Iris pigment epithelial cell (primary cell): ENCODE measurements at places on chromosomes 1 and 21.

DNA sequence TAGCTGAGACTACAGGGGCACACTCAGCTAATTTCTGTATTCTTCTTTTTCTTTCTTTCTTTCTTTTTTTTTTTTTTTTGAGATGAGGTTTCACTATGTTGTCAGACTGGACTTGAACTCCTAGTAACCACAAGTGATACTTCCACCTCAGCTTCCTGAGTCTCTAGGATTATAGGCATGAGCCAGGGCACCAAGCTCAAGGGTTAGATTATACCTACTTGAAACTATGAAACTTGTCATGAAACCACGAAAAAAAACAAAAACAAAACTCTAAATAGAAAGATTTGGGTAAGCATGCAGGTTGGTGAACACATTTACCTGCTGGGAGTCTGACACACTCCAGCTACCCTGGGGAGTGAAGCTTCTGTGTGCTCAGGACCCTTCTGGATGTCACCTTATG, 2250.4 kb downstream of the MRPL39 start:
- DNase-seq = no peak

- no peak for DNase-seq
These were observed 894.6 kb upstream of the NEGR1 start for GRCh38 chr1:73176902-73177301.

- DNase-seq = no peak
These were observed 29.2 kb downstream of the RNU1-1 start for GRCh38 chr1:16484931-16485330.

GRCh38 chr1:185426848-185427247, 109.8 kb upstream of the IVNS1ABP start:
- peak; percentile 49 for DNase-seq

- DNase-seq = no peak
These were observed 25.3 kb downstream of the DSTYK start for GRCh38 chr1:205186191-205186590.

DNA sequence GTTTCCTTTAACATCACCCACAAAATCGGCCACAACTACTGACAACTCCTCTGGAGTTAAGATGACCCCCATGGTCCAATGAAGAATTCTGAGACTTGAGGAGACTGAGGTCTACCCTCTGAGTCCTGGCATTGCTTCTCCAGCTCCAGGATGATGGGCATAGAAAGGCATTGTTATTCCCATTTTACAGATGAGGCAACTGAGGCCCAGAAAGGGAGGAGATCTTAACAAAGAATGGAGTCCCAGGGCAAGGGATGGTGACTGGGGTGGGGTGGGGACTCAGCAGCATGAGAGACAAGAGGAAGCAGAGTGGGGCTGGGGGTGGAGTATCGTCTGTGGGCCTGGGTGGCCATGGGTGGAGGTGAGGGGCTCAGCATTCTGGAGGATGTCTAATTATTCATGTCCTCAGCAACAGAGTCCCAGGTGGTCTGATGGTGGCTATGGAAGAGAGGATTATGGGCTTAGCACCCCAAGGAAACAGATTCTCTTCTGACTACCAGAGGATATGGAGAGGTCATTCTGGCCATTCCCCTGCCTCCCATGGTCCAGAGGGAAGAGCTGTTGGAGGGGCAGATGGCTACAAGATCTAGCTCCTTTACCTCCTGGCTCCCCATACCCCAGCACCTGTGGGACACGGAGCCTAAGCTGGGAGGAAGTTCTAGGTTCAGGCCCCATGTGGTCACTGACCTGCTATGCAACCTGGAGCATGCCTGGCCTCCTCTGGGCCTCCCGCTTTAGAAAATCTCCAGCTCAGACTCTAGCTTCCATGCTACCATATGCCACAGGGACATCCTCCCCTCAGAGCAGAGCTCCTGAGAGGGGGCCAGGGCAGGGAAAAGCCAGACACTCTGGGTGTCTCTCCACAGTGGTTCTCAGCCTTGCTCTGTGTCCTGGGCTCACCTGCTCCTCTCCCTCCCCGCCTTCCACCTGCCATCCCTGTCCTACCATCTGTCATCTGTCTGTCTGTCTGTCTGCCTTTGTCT, 37.4 kb upstream of the DMBX1 start:
- no peak for DNase-seq

DNA sequence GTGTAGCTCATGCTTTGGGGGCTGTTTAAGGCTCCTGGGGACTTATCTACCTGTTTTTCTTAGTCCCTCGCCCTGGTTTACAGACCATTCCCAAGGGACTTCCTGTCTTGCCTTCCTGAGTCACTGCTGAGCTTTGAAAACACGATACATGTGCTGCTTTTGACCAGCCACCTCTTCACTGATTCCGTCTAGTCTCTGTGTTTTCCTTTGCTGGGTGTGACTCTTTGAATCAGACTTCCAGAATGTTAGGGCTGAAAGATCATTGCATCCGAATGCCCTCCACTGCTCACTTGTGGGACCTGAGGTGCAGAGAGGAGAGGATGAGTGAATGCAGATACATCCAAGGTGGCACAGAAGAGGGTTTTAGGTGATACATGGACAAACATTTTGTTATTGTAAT, 35.4 kb upstream of the CITED4 start:
- peak; percentile 58 for DNase-seq

- no peak for DNase-seq
These were observed 7.5 kb downstream of the HMGN1 start for GRCh38 chr21:39341249-39341923.

- no peak for DNase-seq
These were observed at the start of gene MCOLN3 for GRCh38 chr1:85048296-85049064. TSS of gene MCOLN3 (minus strand) at chr1:85048500. CDS start at chr1:85045360, 3,140 bp downstream.
